NT2/D1 (cell line): ENCODE measurements at places on chromosomes 6 and 20.

DNA sequence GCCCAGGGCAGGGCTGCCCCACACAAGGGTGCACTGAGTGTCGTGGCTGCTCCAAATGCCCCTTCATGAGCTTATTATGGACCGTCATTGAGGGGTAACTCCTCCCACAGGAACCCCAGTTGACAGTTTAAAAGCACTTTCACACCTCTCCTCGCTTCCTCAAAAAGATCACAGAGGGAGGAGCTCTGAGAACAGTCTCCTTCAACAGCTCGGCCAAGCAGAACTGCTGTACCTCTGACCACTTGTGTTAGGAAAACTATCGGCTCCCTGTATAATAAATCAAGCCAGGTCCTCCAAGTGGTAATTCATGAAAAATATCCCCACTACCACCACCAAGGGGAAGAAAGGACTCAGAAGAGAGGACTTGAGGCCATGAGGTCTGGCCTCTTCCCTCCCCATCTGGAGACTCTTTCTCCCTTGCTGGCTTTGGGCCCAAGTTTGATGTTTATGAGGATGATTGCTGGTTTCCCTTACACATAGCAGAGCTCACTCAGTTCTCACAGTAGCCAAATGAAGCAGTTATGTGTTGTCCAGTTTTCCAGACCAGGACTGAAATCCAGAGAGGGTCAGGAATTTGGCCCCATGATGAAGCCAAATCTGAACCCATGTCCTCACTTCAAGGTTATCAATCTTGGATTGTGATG lies 8.7 kb downstream of the SNX21 start:
- no peak for DNase-seq

GRCh38 chr20:3744037-3744436 lies 11.6 kb downstream of the HSPA12B start:
- no peak for DNase-seq

DNA sequence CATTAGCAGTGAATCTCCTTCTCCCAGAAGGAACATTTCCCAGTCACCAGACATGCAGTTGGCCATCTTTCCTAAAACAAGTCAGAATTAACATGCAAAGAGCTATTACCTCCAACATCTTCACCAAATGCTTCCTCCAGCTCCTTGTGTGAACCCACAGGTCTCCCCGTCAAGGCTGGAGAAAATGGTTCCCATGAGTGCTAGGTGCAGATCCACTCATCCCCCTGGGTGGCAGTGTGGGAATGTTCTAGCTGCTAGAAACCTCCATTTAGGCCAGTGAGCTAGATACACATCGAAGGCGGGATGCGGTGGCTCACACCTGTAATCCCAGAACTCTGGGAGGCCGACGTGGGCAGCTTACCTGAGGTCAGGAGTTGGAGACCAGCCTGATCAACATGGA lies 603.9 kb upstream of the SLC35B3 start:
- DNase-seq = no peak

DNA sequence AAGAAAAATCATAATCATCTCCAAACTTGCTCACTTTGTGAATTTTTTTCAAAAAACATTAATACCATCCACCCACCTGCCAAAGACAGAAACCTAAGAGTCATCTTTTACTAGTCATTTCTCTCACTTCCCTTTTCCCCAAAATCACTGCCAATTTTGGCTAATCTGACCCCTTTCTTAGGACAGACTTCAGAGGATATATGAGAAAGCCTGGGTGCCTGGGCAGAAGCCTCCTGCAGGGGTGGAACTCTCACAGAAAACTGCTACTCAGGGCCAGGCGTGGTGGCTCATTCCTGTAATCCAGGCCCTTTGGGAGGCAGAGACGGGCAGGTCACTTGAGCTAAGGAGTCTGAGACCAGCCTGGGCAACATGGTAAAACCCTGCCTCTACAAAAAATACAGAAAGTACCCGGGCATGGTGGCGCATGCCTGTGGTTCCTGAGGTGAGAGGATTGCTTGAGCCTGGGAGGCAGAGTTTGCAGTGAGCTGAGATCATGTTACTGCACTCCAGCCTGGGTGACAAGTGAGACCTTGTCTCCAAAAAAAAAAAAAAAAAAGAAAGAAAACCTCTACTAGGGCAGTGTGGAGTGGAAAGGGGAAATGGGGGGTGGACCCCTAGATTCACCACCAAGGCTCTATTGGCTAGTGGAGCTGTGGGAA lies 3.8 kb downstream of the DEK start:
- no peak for DNase-seq

DNA sequence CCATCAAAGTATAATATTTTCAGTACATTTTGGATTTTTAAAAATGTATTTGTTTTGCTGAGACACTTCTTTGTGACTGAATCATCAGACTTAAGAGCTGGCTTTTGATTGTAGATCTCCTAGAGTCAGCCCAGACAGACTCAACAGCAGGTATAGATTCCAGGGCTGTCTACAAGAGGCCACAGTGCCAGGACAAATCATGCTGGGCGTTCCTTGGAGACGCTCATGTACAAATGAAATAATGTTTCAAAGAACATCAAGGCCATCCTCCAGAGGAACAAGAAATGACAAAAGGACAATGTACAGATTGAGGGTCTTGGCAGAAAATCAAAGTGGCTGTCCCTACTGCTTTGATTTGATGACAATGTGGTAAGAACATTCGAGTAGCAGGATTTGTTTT lies 369.3 kb downstream of the GRIK2 start:
- no peak for DNase-seq

- no peak for DNase-seq
Observed at GRCh38 chr6:111597291-111598086, 8.2 kb downstream of the TRAF3IP2 start.

DNA sequence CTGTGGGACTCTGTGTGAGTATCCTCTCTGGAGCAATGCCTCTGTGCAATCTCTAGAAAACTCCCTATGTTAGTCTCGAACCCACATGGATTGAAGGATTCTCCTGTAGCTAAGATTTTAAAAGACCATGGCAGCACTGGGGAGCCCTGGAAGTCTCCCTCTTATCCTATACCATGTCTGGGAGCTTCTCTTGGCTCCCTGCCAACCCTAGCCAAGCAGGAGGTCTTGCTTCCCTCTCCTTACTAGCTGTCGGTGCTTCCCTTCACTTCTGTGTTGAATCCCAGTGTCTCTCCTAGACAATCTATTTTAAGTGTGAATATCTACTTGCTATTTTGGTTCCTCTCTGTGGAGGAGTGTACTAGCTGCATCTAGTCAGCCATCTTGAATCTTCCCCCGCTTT lies 118.8 kb upstream of the NRN1 start:
- DNase-seq = no peak
